ENCODE measurements at places on chromosomes 12 and 14.
A peak's percentile ranks its signal among the peaks of the same experiment; 100 is the strongest.

- DNase-seq: no peak
Measured at GRCh38 chr14:92482621-92483319, 30.8 kb upstream of the RIN3 start.

DNA sequence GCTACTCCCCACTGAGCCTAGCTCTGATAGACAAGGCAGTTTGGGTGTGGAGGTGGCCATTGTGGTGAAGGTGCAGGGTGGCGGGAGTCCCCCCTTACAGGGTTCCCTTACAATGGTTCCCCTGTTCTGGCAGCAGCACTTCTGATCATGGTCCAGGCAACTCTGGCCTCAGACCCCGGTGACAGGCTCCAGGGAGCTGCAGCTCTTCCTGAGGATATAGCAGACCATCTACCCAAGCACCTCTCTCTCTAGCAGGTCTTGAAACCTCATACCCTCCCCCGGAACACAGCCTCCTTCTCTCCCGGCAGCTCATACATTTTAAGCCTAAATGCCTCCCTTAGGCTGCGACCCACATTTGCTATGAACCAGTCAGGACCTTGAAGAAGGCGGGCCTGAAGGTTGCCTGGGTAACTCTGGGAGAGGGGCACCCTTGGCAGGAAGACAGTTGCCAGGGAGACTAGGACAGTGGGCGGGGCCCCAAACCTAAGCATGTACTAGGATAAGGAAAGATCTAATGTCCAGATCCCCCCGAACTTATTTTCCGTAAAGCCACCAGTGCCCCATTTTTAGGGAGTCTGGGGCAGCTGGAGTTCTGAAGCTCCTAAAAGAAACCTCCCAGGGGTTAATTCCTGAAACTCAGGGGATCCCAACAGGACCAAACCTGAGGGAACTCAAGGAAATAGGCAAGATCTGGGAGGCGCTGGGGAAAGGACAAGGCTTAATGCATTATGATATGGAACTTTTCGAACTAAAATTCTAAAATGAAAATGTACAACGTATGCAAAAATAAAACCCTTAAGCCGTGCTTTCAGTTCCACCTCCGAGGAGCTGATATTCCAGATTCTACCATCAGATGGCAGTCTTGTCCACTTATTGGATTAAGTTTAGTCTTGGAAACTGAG, 4.5 kb upstream of the GDF11 start:
- no peak for DNase-seq

- no peak for DNase-seq
Measured at GRCh38 chr12:2029851-2030250, 22.9 kb upstream of the CACNA1C start.

- DNase-seq: no peak
Measured at GRCh38 chr12:70366581-70367257, 629 bp downstream of the KCNMB4 start.

GRCh38 chr12:102167821-102168604, 29.6 kb downstream of the PMCH start:
- DNase-seq: no peak

DNA sequence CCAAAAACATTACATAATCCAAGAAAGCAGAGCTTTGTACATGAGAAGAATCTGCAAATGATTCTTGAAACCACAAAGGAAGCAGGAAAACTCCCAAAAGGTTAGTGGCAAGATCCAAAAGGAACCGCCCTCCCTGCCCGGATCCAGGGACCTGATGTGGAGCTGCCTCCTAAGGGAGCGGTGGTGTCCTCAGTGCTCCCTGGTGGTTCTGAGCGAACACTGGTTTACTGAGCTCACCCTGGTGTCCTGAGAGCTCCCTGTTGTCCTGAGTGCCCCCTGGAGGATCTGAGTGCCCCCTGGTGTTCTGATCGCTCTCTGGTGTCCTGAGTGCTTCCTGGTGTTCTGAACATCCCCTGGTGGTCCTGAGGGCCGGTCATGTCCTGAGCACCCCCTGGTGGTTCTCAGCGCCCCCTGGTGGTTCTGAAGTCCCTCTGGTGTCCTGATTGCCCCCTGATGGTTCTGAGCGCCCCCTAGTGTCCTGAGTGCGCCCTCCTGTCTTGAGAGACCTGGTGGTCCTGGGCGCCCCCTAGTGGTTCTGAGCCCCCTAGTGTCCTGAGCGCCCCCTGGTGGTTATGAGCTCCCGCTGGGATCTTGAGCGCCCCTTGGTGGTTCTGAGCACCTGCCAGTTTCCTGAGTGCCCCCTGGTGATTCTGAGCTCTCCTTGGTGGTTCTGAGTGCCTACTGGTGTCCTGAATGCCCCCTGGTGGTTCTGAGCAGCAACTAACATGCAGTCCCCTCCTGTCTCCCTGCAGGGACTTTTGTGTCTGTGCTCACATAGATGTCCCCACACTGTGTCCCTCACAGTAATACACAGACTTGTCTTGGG, 891.1 kb downstream of the TMEM121 start:
- no peak for DNase-seq

GRCh38 chr12:68159681-68160304, at the start of gene IFNG:
TSS of gene IFNG (minus strand) at chr12:68159740. CDS start at chr12:68159615, 125 bp downstream.
- no peak for DNase-seq

GRCh38 chr14:51821822-51822221, 38.6 kb upstream of the GNG2 start:
- no peak for DNase-seq

DNA sequence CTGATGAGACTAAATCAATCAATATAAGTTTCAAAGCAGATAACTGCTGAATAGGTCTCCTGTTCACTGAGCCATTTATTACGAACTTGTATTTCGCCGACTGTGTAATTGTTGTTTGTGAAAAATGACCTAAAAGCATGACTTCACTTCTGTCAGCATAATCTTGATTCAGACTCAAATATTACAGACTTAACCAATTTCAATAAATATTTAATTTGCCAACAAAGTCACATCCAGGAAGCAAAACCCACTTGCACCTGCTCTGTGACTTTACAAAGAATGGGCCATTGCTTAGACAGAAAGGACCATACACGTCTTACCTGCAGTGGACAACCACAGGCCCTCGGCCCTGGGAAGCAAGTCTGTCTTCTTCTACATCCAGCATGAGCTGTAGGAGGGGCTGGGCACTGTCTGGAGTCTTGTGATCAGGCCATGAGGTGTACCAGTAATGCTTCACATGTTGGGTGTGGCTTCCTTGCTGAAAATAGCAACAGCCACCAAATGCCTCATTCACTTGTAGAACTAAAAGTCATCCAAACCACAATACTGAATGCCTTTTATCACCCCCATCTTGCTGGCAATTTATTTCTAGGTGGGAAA, 23.5 kb upstream of the PTPRB start:
- no peak for DNase-seq

GRCh38 chr12:47190905-47191304, 111.1 kb upstream of the AMIGO2 start:
- no peak for DNase-seq

DNA sequence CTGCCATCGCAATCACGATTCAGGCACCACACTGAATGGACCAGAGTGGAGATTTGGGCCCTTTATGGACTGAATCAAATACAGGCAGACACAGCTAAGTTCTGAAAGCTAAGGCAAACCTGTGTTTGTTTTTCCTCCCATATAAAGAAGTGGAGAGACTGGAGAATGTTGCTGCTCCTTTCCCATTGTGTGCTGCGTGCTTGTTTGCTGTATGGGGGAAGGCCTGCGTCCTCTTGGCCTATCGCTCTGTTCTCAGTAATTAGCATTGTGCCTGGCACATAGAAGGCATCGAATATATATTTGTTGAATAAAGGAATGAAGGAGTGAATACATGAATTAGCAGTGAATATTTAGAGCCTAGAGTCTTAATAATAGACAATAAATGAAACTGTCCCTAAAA, 12.4 kb downstream of the ST8SIA1 start:
- DNase-seq: no peak

- DNase-seq: peak; percentile 30
Measured at GRCh38 chr14:90495357-90496276, 98.8 kb downstream of the CALM1 start.

GRCh38 chr14:72774894-72775620, 118.8 kb downstream of the DPF3 start:
- no peak for DNase-seq

- DNase-seq: peak; percentile 32
Measured at GRCh38 chr12:28172434-28173030, 17.7 kb upstream of the CCDC91 start.

GRCh38 chr12:12887471-12887870, 3.9 kb upstream of the GPRC5A start:
- DNase-seq: no peak

- DNase-seq: no peak
Measured at GRCh38 chr14:89564286-89564957, 147.4 kb upstream of the FOXN3 start.

- no peak for DNase-seq
Measured at GRCh38 chr12:6407236-6407954, 23.4 kb downstream of the LTBR start.

GRCh38 chr14:91059576-91060350, 678 bp downstream of the RPS6KA5 start:
- no peak for DNase-seq

GRCh38 chr12:68237619-68238018, 12.0 kb upstream of the IL26 start:
- no peak for DNase-seq

- DNase-seq: no peak
Measured at GRCh38 chr14:22554498-22555383, 34.3 kb downstream of the DAD1 start.

- no peak for DNase-seq
Measured at GRCh38 chr14:68723808-68724268, 69.0 kb downstream of the ZFP36L1 start.

- no peak for DNase-seq
Measured at GRCh38 chr14:76261371-76261811, 109.7 kb downstream of the GPATCH2L start.

DNA sequence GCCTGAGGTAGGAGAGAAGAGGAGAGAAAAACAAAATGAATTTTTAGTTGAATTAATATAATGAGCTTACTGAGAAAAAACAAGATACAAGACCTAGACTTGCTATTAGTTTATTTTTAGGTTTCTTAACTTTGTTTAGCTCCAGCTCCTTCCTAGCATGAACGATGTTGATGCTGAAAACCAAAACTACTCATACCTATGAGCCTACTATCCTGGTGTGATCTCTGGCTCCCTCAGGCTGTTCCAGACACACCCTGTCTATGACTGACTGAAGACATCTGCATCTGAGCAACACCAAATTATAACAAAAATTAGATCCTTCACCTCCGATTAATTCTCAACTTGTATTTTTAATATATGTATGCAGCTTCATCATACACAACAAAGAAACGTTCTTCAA, 190.4 kb downstream of the SLC5A8 start:
- no peak for DNase-seq

- DNase-seq: peak; percentile 15
Measured at GRCh38 chr12:6647083-6647604, at the start of gene ACRBP. TSS of gene ACRBP (minus strand) at chr12:6647432. CDS start at chr12:6647366, 66 bp downstream.

- DNase-seq: no peak
Measured at GRCh38 chr14:81144824-81145603, 75.7 kb downstream of the GTF2A1 start.

DNA sequence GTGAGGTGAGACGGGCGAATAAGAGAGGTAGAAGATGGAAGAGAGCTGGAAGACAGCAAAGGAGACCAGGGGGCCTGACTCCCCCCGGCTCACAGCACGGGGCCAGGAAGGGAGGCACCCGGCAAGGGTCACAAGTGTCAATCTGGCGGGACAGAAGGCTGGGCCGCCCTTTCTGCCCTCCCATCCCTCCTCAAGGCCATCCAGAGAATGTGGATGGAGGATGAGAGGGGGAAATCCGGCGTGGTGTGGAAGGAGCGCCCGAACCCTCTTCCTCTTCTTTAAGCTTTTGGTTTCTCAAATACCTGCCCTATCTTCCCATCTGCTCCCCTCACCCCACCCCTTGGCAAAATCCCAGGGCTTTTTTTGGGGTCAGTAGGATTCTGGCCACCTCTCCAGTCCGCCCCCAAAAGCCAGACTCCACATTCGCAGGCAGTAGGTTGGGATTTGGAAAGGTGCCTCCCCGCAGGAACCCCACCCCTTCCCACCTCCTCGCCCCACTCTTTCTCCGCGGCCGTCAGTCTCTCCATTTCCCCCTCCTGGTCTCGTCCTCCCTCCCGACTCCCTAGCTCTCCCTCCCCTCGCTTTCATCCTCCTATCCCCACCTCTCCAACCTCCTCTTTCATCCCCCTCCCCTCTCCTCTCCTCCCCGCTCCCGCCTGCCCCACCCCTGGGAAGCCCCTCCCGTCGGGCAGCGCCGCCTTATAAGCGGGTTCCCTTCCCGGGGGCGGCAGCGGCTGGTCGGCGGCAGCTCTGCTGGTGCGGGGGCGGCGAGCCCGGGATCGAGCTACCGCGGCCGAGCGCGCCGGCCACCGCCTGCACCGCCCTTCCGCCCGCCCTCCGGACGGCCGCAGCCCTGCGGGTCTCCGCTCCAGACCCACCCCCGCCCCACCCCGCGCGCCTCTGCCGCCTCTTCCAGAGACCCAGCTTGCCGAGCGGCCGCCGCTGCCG, at the start of gene PTMS:
Gene PTMS, plus strand, starts transcription at position 730 of the 948 bp plus-strand sequence. CDS start 343 bp downstream, outside the sequence.
- peak; percentile 68 for DNase-seq

DNA sequence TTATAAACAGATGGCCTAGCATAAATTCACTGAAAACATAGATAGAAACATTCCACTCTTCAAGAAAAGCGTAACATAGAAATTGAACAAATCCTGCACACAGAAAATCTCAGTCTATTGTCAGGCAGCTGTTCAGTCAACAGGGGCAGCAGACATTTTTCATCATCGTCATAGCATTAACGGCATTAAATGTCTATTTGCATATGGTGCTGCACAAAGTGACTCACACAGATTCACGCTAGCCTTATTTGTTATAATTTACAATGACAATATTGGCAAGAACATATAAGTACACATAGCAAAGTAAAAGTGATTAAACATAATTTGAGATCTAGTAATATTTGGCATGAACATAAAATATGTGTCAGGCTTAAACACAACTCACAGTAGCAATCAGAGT, 95.7 kb downstream of the CEP128 start:
- no peak for DNase-seq

DNA sequence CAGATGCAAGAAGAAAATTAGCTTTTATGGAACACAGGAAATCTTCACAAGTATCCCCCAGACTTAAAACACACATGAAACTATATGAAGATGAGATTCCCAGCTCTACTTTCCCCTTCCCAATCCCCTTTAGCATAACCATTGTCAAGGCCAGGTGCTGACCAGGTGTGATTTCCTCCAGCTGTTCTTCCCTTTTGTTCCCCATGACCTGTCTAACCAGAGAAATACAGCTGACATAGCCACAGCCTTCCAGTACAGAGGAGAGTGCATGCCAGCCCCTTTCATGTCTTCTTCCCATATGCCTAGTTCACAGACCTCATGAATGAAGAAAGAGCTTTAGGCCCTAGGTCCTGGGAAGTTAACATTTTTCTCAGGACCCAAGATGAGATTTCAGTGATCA, 43.5 kb upstream of the FKBP4 start:
- DNase-seq: no peak

GRCh38 chr14:75986439-75986765, 839 bp downstream of the IFT43 start:
- peak; percentile 46 for DNase-seq

GRCh38 chr12:120759591-120760348, 34.1 kb downstream of the ACADS start:
- no peak for DNase-seq

DNA sequence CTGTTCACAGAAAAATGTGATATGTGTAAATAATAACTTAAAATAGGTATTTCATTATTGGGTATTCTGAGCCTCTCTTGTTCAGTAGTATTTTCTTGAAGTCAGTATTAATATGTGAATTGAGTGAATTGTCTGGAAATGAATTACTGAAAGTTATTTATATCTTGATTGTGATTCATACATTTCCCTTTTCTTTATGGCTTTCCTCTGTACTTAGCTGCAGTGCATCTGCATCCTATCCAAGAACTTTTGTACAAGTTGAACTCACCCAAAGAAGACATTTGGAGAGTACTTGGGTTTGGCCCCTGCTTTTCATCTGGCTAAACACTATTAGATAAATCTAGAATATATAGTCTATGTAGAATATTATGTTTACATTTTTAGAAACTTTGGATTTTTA, 326.0 kb downstream of the RAD51B start:
- no peak for DNase-seq

All from pulmonary artery endothelial cell (primary cell).